Kasumi-1 (cell line): ENCODE measurements at places on chromosomes 13 and 19.

DNA sequence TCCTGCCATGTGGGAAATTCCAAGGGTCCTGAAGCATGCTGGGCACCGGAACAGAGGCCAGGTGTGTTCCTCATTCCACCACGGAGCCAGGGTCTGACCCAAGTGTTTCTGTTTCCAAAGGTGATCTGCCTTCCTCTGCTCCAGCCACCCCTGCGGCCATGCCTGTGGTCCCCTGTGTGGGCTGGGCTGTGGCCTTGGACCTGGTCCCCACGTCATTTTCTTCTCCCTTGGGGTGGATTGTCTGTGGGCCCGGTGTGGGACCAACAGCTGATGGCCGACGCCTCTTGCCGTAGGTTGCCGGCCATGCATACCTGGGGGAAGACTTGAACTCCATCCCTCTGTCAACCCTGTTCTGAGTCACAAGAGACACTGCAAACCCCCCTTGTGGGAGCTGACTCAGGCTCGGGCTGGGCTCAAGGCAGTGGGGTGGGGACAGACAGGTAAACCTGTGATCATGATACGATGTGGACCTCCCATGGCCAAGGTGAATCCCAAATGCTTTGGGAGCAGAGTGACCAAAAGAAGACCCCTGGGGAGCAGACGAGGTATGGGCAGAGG is 35.0 kb downstream of the ATP11A start:
- DNase-seq = no peak

GRCh38 chr19:20167651-20168122 is 673 bp downstream of the ZNF486 start:
- no peak for DNase-seq

- DNase-seq = no peak
Observed at GRCh38 chr13:50309318-50309717, 294.1 kb downstream of the KCNRG start.

- no peak for DNase-seq
Observed at GRCh38 chr19:43723588-43723987, 7.7 kb downstream of the IRGC start.

DNA sequence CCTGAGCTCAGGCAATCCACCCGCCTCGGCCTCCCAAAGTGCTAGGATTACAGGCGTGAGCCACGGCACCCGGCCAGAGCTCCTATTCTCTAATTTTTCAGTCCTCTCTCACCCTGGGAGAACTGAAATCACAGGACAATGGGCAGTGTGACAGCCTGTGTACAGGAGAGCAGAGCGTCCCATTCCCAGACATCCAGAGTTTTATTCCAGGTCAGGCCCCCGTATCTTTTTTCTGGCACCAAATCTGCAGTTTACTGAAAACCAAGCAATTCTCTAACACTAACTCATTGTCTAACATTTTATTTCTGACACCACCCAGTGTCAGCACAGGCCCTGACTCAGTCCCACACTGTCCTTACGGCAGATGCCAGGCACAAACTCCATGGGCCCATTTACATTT is 6.7 kb downstream of the ZNF708 start:
- no peak for DNase-seq

DNA sequence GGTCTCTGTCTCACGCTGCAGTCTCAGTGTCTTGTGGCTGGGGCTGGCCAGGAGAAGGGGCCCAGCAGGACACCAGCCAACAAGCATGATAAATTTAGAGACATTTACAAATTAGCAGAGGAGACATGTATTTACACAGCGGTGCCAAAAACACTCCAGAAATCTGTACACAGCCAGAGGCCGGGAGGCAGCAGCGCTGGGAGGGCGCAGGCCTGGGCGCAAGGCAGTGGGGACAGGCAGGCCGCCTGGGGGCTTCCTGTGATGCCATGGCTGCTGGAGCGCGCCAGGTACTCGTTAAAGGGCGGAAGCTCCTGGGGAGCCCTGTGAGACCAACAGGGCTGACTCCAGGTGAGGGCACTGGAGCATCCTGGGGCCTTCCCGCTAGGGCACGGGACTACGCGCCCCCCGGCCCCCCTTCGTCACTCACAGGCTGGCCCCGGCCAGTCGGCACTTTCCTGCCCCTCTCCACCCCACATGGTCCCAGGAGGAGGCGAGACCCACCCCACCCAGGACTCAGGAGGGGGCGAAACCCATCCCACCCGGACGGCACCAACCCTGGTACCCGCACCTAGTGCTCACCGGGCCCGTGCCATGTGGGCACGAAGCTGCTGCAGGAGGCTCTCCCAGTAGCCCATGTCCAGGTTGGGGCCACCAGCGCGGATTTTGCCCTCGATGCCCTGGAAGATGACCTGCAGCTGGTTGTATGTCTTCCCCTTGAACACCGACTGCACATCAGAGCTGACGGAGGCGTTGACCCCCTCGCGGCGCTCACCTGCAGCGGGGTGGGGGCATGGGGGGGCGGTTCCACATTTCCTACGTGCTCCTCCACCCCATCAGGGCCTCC is 7.4 kb upstream of the TBXA2R start:
- DNase-seq = no peak
